ENCODE measurements at places on chromosomes 6 and 20.

- DNase-seq = no peak
Measured at GRCh38 chr6:141077355-141078333, 1055.1 kb upstream of the GJE1 start.

- no peak for DNase-seq
Measured at GRCh38 chr6:1504465-1504864, 105.2 kb upstream of the FOXC1 start.

GRCh38 chr6:131001111-131001736, 61.8 kb downstream of the EPB41L2 start:
- DNase-seq = no peak

DNA sequence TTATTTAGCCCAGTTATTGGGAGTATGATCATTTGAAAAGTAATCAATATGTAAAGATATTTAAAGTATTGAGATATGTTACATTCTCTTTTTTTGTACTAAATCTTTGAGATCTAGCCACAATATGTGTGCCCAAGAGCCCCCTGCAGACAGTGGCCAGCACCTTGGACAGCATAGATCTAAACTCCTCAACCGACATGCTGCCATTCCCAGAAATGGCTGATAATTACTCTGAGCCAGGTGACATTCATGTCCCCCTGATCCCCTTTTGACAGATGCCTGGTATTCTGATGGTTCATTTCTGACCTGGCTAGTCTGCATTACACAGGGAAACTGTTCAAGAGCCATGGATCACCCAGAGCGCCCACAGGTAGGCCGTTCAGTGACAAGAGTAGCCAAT, 177.1 kb downstream of the ZDHHC14 start:
- DNase-seq = no peak

GRCh38 chr20:20454850-20455627, 87.1 kb downstream of the INSM1 start:
- no peak for DNase-seq

DNA sequence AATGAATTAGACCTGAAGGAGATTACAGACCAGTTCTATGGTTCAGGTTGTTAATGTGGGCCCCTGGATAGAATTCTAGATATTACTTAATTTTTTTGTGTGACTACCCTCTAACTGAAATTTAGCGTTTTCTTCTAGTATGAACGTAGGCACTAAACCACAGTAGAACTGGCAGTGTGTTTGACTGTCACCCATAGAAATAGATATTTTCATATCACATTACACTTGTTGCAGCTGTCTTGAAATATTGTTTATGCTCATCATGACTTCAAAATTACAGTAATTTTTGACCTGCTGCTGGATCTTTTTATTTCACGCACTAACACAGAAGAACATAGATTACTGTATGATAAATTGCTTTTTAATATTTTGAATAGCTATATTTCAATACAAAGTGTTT, 31.6 kb downstream of the E2F3 start:
- DNase-seq = no peak

DNA sequence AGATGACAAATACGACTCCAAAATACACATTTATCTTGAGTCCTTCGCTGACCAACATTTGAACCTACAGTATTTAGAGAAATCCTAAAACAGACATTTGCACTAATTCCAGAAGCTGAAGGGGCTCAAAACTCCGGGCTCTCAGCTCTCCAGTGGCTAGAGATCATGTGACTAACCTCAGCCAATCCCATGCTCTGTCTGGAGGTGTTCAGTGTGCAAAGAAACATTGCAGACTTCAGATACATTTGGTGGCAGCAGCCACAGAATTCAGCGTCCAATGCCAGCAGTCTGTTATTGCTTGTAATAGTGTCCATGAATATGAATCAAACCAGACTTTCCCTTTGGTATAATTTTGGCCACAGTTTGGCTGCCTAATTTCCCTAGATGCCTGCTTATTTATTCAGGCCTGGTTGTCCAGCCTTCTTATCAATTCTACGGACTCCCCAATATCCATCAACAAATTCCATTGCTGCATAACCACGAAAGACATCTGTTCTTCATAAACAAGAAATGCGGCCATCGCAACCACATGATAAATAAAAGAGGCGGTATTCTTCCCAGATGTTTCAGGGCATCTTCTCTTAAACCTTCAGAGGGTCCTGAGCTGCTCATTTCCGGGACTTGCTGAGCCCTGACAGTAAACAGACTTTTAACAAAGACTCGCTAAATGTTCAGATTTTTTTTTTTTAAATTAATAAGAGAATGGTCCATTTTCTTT, 14.5 kb upstream of the CYP24A1 start:
- DNase-seq = no peak

- DNase-seq = no peak
Measured at GRCh38 chr6:15817100-15817499, 154.3 kb upstream of the DTNBP1 start.

DNA sequence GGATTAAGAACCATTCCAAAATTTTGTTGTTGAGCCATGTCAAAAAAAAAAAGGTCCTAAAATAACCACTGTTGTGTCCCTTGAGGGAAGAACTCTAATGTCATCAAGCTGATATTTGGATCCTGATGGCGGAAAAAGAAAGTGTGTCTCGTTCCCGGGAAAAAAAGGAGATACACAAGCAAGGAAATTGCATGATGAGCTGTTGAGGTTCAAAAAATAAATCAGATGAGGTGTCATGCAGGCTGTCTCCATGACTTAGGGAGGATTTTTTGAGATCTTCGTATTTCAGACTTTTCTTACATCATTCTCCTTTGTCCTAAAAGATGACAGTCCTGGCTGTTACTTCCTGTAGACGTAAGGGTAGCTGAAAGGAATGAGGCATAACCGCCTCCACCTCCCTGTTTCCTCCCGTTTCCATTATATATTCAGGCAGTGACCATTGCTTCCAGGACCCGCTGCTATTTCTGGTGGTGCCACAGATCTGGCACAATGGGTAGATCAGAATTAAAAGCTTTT, 117.3 kb upstream of the TNFAIP3 start:
- no peak for DNase-seq

DNA sequence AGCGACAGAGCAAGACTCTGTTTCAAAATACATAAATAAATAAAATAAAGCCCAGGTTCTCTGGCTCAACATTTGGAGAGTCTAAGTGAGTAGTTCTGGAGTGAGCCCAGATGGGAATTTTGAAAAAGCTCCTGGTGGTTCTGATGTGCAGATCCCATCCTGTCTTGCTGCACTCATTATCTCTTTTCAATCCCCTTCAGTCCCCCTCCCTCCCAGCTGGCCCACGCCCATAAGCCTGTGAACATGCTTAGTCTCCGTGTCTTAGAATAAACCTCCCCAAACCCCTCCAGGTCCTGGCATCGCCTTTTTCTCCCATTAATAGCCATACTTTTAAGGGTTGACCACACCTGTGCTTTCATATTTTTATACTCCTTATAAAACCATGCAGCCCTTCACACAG, 19.4 kb upstream of the TULP1 start:
- no peak for DNase-seq

DNA sequence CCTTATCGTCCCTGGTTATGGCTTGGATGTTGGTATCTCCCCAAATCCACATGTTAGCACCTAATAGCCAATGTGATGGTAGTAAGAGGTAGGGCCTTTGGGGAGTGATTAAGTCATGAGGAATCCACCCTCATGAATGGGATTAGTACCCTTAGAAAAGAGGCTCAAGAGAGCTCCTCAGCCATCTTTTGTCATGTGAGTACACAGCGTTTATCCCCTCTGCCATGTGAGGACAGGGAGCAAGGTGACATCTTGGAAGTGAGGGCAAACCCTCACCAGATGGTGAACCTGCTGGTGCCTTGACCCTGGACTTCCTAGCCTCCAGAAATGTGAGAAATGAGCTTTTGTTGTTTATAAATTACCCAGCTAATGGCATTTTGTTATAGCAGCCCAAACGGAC, 16.1 kb upstream of the SIRPB2 start:
- no peak for DNase-seq

DNA sequence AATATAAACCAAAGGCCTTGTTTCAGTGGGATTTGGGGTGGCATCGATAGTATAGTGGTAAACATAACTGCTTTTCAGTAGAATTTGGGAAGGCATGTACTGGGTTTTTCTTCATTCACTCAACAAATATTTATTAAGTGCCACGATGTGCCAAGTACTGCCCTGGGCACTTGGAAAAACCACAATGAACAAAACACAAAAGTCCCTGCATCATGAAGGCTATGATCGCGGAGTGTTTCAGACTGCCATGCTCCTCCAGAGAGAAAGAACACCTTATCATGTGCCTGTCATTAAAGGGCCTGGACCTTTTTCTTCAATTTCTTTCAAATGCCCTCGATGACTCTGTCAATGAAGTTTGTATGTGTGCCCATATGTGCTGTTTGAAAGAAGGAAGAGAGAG, 59.2 kb upstream of the CEP85L start:
- no peak for DNase-seq

DNA sequence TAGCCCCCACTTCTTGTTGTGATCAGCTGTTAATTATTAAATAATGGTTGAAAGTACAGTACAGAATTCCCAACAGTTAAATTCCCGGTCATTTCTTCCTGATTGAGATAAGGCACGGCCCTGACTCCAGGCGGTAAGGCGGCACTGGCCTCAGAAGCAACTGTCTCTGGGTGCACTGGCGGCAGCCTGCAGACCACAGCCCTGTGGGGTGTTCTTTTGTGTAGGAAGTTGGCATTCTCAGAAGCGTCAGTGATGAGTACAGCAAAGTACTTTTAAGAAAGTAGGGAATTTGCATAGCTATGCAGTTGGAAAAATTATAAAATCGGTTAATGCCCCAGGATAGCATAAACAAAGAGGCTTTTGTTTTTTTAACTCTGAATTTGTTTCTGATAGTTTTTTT, 50.5 kb downstream of the SAMD5 start:
- DNase-seq = no peak

DNA sequence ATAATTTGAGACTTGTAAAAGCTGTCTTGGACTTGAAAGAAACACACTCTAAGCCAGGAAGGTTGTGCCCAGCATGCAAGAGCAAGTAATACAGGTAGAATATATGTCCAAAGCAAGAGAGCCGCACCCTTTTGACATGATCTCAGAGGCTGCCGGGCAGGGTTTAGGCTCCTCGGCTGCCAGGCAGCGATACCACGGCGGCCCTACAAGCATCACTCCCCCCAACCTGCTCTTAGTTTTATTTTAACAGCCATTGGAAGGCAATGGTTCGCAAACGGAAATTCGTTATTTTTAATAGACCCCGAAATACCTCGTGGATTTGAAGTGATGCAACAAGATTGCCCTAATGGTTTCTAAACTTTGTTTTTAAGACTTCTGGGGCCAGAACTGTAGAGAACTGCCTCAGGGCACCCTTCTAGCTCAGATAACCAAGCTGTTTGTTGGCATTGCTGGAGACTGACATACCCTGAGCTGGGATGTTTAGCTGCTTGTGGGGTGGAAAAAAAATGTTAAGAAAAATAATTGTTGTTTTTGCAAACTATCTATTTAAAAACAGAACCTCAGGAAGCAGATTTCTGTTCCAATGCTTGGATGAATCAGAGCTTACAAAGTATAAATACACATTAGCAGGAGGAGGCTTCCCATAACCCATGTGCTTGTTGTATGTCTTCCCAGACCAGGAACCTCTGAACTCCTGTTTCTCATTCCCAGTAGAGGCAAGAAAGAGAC, 39.0 kb downstream of the JAG1 start:
- peak; percentile 38 for DNase-seq

- no peak for DNase-seq
Measured at GRCh38 chr6:53892707-53893106, 97.9 kb downstream of the LRRC1 start.

DNA sequence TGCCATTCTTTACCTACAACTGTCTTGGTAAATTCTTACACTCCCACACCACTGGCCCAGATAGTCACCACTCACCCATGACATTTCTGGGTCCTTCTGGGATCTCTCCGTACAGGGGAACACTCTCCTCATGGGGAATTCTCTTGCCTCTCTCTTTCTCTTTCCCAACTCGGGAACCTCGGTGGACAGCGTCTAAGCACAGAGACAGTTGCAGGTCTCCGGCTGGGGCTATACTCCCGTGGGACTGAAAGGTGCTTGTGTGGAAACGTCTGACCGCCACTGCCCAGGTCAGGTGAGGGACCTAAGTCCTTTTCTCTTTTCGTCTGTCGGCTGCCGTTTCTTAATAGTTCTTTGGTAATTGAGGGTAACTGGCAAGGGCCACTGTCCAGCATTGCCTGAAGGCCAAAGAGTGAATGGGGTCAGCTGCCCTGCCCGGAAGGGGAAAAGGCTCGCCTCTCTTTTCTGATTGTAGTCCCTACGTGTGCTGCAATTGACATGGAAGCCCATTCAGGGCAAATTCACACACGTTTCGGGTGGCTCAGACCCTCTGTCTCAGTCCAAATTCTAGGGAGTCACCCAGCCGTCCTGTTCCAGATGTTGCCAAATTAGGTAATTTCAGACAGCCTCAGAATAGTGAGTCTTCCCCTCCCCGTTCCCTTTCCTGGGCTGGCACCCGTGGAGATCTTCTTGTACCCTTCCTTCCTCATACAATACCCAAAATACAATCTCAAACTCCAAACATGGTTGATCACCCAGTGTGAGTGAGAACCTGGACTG, 31.2 kb upstream of the RIPK1 start:
- DNase-seq = no peak

- DNase-seq = no peak
Measured at GRCh38 chr6:62393608-62394007, 107.6 kb upstream of the KHDRBS2 start.

DNA sequence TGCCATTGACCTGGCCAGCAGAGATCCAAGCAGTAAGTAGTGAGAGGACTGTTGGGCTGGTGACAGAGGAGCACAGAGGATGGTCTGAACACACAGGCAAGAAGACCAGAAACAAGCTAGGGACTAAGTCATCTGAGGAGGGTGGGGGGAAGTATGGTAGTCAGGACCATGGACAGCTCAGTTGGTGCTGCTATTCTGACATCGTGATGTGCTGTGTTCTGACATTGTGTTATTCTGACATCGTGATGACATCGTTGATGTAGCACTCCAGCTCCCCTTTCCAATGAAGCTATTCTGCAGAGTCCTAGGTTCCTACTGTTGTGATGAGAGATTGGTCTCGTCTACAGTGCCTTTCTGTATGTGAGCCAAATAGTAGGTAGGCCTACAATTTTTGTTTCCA, 28.7 kb downstream of the CFAP206 start:
- DNase-seq = peak; percentile 60

- no peak for DNase-seq
Measured at GRCh38 chr6:83190626-83191025, 2.4 kb downstream of the PGM3 start.

GRCh38 chr20:17570347-17571152, 675 bp downstream of the DSTN start:
- DNase-seq = no peak

GRCh38 chr20:48783533-48784272, 44.1 kb downstream of the PREX1 start:
- DNase-seq = no peak

DNA sequence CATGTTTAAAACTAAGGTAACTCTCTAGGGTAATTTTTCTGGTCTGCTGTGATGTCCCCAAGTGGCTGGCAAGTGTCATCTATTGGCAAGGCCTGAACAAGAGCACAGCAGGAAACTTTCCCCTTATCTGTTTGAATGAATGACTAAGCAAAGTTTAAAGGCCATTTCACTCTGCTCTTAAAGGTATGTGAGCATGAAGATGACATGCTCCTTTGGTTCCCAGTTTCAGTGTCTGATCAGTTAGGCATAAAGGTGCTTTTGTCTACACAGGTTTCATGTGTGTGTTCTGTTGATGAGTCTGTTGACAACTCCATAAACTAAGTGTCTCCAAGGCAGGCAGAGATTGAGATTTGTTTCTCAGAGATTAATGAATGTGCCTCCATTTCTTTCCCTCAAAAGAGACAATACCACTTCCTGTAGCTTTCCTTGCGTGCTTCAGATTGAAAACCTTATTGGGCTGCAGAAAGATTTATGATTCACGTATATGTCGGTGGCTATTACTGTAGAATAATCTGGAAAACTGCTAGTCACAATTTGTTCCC, 83.9 kb downstream of the MAP3K7 start:
- DNase-seq = no peak
